Fibroblast of skin of left quadriceps (primary cell): ENCODE measurements at places on chromosomes 13 and 19.

GRCh38 chr13:55992145-55992544 lies 1148.6 kb upstream of the PRR20A start:
- no peak for DNase-seq

- DNase-seq, result no peak
These were observed 60.3 kb upstream of the GPR12 start for GRCh38 chr13:26820871-26821270.

GRCh38 chr19:36030264-36031148 lies 2.2 kb downstream of the CLIP3 start:
- no peak for DNase-seq

DNA sequence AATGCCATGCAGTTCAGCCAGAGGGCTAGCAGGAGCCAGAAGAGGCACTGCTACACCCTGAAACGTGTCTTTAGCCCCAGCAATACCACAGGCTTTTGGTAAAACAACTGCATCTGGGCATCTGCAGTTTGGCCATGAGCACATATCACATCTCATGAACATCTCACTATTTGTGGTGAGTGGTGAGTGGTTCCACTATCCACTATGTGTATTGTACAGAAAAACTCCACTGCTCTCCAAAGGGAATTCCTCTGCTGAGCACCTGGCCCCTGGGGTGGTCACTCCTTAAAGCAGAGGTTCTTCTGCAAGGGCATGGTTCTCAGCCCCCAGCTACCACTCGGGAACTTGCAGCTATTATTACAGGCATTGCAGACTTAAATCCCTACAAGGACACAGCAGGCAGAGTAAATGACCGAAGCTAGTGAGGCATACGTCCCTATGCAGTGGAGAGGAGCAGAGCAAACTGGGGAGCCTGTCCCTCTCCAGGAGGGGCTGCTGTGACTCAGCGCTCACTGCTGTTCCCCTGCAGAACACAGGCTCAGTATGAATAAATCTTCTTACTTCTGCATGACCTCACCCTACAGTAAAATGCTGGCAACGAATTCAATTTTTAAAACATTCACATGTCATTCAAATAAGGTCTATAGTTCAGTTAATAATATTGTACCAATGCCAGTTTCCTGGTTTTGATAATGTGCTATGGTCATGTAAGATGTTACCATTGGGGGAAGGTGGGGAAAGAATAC lies 332.4 kb upstream of the ZNF507 start:
- no peak for DNase-seq

DNA sequence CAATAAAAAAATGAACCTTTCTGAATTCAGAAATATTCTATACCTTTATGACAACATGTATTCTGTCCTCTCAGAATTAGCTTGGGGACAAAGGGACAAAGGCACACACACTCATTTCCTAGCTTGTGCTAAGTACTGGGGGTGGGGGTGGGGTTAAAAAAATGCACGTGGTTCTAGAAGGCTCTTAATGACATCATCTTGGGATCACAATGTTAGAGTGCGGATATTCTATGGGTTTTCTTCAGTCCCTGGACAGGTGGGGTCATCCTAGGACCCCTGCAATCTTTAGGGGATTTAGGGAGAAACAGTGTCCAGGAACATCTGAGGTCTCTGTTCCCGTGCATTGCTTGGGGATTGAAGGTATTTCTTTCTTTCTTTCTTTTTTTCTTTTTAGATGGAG lies 21.8 kb downstream of the GATAD2A start:
- no peak for DNase-seq

DNA sequence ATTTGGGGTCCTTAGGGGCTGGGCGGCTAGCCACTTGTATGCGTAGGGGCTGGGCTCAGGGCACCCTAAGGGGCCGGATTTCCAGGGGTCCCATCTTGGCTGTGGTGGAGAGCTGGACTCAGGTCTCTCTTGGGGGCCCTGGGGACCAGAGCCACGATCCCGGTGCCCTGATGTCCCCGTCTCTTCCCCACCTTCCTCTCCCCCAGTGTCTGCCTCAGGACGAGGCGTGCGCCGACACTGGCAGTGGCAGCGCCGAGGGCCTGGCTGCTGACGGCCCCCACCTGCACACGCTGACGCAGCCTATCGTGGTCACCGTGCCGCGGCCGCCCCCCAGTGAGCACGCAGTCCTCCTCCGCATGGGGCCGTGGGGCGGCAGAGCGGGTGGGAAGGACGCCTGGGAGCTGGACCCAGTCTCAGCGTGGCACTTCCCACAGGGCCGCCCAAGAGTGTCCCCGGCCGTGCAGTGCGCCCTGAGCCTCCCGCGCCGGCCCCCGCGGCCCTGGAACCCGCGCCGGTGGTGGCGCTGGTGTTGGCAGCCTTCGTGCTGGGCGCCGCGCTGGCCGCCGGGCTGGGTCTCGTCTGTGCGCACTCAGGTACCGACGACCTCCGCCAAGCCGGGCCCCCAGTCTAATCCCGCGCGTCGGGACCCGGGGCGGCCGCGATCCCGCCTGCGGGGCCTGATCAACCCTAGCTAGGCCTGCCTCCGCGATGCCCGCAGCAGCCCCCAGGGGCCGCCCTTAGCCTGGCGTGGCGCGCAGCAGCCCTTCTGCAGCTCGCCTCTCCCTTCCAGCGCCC lies 2.7 kb upstream of the SNAPC2 start:
- DNase-seq, result no peak

- peak; percentile 47 for DNase-seq
These were observed 9.1 kb upstream of the LHFPL6 start for GRCh38 chr13:39612023-39612637.

DNA sequence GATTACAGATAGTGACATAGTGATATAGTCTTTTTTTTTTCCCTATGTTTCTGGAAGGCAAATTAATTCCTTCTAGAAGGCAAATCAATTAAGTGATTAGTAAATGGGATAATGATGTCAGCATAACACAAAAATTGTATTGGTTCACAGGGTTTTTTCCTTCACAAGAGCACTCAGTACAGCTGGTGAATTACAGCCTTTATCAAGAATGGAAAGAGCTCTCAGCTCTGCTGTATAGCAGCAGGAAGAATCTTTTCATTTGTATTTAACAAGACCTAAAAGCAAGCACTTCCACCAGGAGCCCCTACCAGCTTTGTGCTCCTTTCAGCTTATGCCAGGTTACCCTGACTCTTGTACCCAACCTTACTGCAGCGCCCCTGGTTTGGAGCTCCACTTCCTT lies 90.8 kb downstream of the SERP2 start:
- no peak for DNase-seq

- DNase-seq, result no peak
These were observed 890 bp upstream of the ZNF611 start for GRCh38 chr19:52735734-52736133.

- DNase-seq, result no peak
These were observed 730 bp downstream of the NRTN start for GRCh38 chr19:5805462-5806132.

DNA sequence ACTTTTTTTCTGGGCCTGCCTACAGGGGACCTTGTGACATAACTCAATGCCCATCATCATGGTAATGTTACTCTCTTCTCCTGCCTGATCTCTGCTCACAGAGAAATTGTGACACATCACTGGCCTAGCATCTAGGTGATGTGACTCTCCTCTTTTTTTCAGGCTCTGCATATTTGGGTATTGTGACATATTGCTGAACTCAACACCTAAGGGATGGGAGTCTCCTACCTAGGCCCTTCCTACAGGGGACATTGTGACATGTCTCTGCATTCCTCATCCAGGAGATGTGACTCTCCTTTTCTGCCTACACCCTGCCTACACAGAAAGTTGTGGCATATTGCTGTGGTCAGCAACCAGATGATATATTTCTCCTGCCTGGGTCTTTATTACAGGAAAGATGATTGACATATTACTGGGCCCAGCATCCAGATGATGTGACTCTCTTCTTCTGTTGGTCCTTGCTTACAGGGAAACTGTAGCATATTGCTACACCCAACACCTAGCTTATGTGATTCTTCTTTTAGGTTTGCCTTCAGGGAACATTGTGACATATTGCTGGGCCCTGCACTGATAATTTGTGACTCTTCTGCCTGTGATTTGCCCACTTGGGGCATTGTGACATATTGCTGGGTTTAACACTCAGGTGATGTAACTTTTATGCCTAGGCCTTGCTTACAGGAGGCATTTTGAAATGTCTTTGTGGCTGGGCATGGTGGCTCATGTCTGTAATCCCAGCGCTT lies 21.0 kb upstream of the ZNF254 start:
- DNase-seq, result no peak

- peak; percentile 15 for DNase-seq
These were observed 259.9 kb downstream of the FOXO1 start for GRCh38 chr13:40406405-40407120.
